Calu3 (cell line): ENCODE measurements at places on chromosomes 5 and 9. TPM values are rescaled to one million over a fixed set of nuclear protein-coding genes. Genes with fewer than 3 reads are reported as not detected.

The PDCD1LG2 gene
- total RNA-seq, result not detected in 2 replicates

The SNCAIP gene
- total RNA-seq, result 0.22 TPM in 1 of 2 replicates, not detected in the other

The TCF7 gene
- total RNA-seq, result 13.6 and 16.8 TPM in 2 replicates

DNA sequence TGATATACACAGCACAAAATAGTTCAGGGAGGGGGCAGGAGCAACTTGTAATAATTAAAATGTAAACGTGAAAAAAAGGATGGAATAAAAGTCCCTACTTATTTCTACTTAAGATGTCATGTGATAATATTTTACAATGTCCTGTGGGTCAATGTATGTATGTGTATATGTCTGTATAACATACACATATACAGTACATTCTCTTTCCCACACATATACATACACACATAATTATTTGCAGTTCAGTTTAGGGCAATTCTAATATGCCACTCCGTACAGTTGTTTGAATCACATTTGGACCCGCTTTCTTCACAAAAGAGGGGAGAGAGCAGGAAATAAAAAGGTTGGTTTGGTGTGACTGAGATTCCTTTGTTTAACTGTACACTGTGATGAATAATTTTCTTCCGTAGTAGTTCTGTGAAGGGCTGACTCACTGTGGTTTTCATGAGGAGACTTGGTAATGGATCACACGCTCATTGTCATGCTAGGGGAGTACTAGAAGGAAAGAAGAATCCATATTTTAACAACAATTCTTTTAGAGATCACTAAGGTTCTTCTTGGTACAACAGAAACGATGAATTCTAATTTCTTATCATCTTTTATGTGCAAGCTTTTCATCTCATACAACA is 26.2 kb upstream of the ACOT12 start:
- peak overlapping the region; percentile 28 for H3K4me3 ChIP-seq
- peak overlapping the region; percentile 99 for H3K27ac ChIP-seq
- peak; percentile 58 for DNase-seq
- peaks cover 7% of the 10 kb centered on the region for H3K36me3 ChIP-seq

DNA sequence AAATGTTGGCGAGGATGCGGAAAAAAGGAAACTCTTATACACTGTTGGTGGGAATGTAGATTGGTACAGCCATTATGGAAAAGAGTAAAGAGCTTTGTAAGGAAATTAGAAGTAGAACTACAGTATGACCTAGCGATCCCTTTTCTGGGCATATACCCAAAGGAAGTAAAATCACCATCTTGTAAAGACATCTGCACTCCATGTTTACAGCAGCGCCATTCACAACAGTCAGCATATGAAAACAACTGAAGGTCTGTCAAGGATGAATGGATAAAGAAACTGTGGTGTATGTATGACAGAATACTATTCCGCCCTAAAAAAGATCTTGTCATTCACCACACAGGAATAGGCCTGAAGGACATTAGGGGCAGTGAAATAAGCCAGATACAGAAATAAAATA is 27.7 kb upstream of the SLC25A51 start:
- H3K36me3 ChIP-seq, result no peaks in the 10 kb centered on the region
- DNase-seq, result no peak
- no peak overlapping the region for H3K4me3 ChIP-seq
- H3K27ac ChIP-seq, result no peak overlapping the region
- H3K4me1 ChIP-seq, result no peaks in the 10 kb centered on the region
